Fibroblast of skin of left biceps (primary cell): ENCODE measurements at places on chromosomes 4 and X.

DNA sequence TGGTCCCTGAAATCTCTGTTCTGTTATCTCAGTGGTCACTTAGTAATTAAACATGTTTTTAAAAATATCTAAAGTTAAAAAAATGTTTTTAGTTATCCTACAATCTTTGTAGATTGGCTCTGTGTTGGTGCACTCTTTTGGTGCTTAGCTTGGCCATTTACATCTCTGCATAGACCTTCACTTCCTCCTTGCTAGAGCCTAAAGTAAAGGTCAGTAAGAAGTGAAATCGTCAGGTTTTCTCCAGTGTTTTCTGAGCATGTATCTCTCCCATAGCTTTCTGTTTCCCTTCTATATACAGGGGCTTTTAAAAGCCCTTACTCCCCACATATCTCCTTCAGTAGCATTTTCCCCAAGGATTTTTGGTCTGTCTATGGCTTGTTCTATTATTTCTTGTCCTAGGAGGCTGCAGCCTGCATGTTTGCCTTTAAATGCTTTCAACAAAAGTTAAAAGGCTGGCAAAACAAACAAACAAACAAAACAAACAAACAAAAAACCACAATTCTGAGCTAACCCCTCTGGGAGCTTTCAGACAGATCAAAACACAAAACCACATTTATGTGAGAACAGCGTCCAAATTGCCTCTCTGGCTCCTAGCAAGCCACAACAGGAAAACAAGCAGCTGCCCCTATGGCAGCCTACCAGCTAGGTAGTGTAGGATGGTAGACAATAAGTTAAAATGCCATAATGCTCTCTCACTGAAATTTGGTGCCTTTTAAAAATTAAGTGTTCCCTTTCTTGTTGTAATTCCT, 27.3 kb upstream of the GPRASP2 start:
- DNase-seq = no peak

GRCh38 chr4:83340692-83341343, 6.2 kb upstream of the HPSE start:
- DNase-seq = no peak

- DNase-seq = no peak
These were observed 90.9 kb downstream of the EFNB1 start for GRCh38 chrX:68919707-68920106.

- no peak for DNase-seq
These were observed 60.9 kb downstream of the ARHGEF38 start for GRCh38 chr4:105613306-105613705.
